ENCODE measurements at places on chromosomes 7 and 10. TPM values are rescaled to one million over a fixed set of nuclear protein-coding genes. Genes with fewer than 3 reads are reported as not detected.

The MIOS gene
- polyA plus RNA-seq = 16.4 TPM

- no peak for DNase-seq
Measured at GRCh38 chr7:120334475-120334874, 61.5 kb downstream of the KCND2 start.

- no peak for DNase-seq
Measured at GRCh38 chr7:102424129-102424551, 9.2 kb upstream of the ORAI2 start.

- no peak for DNase-seq
Measured at GRCh38 chr7:70044064-70044463, 445.8 kb downstream of the AUTS2 start.

- DNase-seq = no peak
Measured at GRCh38 chr10:6054884-6055283, 7.3 kb downstream of the IL2RA start.

GRCh38 chr7:25861601-25862260, 290.3 kb upstream of the NFE2L3 start:
- no peak for DNase-seq

DNA sequence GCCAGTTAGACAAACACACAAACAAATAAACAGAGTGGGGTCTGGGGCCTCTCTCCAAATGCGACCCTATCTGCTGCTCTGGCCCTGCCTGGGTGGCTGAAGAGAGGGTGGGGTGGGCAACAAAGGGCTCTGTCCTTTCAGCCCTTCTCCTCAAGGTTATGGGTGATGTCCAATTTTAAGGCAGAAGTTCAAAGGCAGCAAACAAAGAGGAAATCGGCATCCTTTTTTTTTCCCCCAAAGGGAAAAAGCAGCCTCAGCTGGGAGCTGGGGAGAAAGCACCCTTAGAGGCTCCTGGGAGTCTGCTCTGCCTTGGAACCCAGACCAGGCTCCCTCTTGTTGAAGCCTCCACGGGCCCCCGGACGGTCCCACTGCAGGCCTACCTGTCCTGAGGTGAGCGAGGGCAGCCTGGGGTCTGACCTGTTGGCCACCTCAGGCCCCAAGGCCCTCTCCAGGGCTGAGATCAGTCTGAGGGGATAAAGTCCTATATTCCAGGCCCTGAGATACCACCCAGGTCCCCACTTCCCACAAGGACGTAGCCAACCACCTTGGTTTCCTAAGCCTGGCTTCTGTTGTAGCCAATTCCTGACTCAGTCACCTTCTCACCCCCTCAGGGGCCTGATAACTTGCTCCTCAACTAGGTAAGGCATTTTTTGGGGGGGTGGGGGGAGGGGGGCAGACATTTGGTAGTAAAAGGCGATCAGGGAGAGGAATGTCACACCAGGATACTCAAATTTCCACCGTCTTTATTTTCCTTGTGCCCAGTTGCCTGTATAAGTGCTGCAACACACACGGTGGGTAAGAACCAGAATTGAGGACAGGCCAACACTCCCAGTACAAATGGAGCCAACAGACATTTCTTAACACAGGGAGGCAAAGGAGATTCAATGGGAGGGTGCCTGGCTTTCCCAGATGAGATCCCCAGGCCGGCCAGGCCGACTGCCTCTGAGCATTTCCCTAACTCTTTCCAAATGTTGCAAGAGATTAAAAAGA, 4.3 kb downstream of the HOXA11 start:
- DNase-seq = no peak

Measured in fibroblast of lung (primary cell).